ENCODE measurements at places on chromosomes 7 and 10.

DNA sequence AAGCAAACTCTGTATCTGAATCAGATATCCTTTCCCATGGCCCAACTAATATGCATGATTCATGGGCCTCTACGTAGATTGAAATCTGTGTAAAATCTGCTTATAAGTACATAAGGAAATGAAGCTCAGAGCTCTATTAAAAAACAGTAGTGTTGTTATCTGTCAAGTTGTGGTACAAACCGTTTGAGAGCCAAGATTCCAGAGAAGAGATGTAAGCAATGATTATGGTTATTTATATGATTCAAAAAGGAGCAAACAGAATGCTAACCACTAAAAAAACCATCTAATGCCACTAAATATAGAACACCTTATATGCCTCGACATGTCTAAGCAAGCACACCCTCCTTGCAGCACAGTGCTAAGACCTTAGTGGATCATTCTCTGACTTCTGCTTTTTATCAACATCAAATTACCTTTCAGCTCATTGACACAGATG is 26.6 kb downstream of the RPP38 start:
- DNase-seq = no peak

DNA sequence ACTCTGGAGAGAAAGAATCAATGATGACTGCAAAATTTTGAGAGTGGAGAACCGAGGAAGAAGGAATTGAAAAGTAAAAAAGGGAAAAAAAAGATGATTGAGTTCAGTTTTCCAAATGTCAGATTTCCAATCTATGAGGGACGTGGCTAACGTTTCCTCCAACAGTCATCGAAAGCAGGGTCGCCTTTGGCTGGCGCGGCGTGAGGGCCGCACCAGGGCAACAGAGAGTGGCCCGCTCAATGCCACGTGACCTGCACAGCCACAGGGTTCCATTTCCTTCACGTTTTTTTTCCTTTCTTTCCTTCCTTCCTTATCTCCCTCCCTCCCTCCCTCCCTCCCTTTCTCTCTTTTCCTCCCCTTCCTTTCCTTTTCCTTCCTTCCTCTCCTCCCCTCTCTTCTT is 101.9 kb downstream of the WDR37 start:
- DNase-seq = no peak

- no peak for DNase-seq
Observed at GRCh38 chr7:99557940-99558305, 519 bp upstream of the ZNF655 start.

GRCh38 chr7:14073988-14074387 is 84.5 kb upstream of the ETV1 start:
- DNase-seq = no peak

DNA sequence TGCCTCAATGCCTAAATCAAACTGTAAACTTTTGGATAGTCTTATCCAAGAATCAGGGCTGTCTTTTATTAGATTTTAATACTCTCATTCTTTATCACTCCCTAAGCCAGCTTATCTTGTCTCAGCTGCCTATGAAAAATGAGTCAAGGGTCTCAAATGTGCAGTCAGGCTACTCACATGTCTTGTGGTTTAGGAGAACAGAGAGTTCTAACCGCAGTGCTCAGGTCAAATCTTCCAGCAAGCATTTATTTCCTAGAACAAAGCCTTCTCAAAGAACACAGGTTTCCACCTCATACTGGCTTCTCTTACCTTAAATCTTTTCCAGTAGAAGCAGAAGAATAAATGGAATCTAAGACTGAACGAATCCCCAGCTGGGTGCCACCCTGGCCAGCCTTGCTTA is 23.5 kb downstream of the HTR5A start:
- no peak for DNase-seq

GRCh38 chr7:832167-832967 is at the start of gene SUN1:
SUN1 (plus strand) TSS chr7:832476; CDS start chr7:832525, 49 bp downstream.
- peak; percentile 40 for DNase-seq

- DNase-seq = no peak
Observed at GRCh38 chr10:30854656-30855055, 177.0 kb downstream of the ZNF438 start.

- no peak for DNase-seq
Observed at GRCh38 chr7:42143711-42144600, 93.1 kb downstream of the GLI3 start.

DNA sequence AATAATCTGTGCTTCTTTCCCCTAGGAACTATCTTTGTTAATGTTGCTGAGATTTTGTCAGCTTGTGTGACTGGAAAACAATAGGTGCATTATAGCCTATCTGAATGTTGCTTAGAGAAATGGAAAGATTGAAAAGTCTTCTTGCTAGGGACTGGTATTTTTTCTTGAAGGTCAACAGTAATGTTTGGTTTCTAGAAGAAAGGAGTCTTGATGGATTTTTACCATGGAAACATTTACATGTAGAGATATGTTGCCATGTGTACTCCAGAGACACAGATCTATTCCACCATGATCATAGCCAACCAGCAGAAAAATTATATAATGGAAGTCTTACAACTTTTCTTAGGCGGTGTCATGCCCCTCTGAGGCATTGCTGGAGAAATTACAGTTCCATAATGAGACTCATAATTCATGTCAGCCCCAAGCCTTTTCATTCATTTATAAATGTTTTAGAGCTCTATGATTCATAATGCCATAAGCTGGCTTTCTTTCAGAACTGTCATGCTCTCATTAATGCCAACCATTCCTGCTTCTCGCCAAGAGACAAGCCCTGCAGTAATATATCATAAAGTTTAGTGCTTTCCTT is 175.1 kb upstream of the PTPRZ1 start:
- no peak for DNase-seq

- DNase-seq = no peak
Observed at GRCh38 chr10:55734112-55734511, 626.9 kb downstream of the ZWINT start.

DNA sequence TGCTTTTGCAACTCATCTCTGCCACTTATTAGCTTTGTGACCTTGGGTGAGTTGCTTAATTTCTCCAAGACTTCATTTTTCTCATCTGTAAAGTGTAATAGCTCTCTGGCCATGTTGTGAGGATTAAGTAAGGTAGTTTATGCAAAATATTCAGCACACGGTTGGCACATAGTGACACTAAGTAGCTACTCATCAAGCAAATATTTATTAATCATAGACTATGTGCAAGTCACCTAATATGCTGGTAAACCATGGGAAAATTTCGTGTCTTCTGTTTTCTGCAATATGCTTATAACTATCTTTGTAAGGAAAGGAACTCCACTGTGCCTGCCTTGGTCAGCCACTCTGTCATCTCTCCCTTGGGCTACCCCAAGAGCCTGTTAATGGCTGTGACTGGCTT is 50.3 kb upstream of the EGR2 start:
- DNase-seq = no peak

DNA sequence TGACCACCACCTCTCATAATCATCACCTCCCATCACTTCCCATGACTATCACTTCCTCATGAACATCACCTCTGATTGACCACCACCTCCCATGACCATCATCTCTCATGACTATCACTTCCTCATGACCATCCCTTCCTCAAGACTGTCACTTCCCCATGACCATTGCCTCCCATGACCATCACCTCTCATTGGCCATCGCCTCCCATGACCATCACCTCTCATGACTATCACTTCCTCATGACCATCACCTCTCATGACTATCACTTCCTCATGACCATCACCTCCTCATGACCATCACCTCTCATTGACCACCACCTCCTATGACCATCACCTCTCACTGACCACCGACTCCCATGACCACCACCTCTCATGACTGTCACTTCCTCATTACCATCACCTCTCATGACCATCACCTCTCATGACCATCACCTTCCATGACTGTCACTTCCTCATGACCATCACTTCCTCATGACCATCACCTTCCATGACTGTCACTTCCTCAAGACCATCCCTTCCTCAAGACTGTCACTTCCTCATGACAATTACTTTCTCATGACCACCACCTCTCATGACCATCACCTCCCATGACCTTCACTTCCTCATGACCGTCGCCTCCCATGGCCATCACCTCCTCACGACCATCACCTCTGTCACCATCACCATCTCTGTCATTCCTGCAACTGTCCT is 51.6 kb downstream of the PDGFA start:
- DNase-seq = no peak

DNA sequence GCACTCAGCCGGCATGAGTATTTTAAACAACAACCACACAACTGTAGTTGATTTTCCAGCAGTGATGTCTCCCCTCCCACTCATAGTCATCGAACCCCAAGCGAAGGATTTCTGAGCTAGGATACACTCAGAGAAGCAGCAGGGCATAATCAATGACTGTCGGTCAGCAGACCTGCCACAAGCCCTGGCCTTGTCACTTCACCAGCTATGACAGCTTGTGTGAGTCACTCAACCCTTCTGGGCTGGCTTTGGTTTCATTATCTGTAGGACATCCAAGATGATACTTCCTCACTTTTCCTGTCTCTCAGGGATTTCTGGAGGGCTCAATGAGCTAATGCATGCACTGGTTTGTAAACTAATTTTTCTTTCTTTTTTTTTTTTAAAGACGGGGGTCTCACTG is 22.0 kb upstream of the UBE3C start:
- DNase-seq = no peak

GRCh38 chr7:4791738-4792536 is 16.5 kb downstream of the AP5Z1 start:
- peak; percentile 55 for DNase-seq

GRCh38 chr7:69095649-69096048 is 502.6 kb upstream of the AUTS2 start:
- no peak for DNase-seq

- DNase-seq = no peak
Observed at GRCh38 chr10:8055420-8056349, 1.2 kb downstream of the GATA3 start.

DNA sequence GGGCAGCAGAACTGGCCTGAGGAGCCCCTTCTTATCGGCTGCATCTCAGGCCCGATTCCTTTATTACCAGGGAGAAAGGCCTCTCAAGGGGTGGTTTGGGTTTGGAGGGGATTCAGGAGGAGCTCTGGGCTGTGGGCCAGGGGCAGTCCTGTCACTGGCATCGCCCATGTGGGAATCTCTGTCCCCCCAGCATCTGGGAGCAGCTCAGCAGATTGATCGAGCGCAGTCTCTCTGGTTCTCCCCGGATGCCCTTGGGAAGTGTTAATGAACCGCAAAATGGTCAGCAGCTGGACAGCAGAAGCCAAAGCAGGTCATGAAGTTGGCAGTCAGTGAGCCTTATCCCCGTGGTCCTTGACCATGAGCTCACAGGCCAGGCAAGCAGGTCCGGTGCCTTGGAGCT is 104.4 kb upstream of the ANLN start:
- no peak for DNase-seq

DNA sequence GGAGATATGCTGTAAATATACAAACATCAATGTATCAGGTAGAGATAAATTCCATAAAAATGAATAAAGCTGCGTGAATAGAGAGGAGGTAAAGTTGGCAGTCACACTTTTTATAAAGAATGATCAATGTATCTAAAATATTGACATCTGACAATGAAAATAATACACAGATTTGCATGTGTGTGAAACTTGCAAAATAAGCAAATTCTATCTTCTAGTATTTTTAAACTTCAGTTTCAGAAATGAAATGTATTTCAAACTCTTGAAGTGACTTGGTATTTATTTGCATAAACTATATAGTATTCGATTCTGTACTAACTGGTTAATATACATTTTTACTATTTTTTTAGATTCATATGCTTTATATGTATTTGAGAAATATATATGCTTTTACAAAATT is 986.6 kb downstream of the CNTNAP2 start:
- no peak for DNase-seq

DNA sequence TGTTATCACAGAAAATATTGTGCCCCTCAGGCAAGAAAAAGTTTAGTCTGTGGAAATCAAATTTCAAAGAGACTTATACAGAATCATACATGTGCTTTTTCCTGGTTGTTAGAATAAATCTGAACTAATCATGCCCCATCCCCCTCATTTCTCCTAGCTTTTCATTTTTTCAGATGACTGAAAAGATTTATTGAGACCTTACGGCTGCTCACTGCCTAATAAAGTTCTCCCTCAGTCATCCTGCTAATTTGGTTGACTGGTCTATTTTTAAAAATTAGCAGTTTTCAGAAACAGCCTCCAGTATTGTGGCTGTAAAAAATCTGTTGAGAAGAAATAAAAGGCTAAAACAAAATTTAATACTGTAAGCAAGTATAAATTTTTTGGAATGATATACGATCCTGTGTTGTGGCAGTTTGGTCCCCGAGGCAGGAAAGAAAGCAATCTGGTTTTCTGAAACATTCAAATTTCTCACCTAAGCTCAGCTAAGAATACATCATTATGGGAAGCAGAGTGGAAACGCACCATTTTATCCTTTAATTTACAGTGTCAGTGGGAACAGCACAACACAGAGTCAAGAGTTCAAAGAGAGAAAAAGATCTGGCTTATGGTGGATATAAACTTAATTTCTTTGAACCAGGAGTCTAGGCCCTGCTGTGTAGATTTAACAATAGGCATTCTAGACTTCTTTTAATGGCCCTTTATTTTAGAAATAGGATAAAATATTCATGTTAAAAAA is 144.4 kb downstream of the KCND2 start:
- no peak for DNase-seq

DNA sequence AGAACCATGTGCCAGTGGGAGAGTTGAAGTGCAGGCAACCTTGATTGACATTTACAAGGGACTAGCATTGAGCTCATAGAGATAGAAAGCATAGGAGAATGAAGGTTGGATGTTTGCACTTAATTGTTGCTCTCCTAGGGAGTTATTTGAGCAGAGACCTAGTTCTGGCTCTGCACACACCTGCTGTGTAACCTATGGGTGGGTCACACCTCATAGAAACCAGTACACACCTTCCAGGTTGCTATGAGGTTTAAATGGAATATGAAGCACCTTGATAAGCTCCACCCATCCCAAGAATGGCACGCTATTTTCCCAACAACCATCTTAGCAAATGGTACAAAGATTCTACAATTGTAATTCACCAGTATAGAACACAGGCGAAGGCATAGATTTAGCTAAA is 86.2 kb upstream of the AOAH start:
- DNase-seq = no peak

- DNase-seq = no peak
Observed at GRCh38 chr7:151755131-151755801, 121.6 kb downstream of the PRKAG2 start.

DNA sequence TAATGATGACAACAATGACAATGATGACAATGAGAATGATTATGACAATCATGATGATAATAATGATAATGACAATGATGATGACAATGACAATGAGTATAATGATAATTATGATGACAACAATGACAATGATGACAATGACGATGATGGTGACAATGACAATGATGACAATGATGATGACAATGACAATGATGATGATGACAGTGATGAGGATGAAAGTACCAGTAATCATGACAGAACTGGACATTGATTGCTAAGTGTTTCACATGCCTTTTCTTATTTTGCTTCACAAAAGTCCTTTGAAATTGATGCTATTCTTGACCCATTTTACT is 1106.0 kb upstream of the AUTS2 start:
- no peak for DNase-seq

- DNase-seq = no peak
Observed at GRCh38 chr10:3248526-3249306, 76.1 kb upstream of the PITRM1 start.
